ENCODE measurements at places on chromosomes 1 and 21.

DNA sequence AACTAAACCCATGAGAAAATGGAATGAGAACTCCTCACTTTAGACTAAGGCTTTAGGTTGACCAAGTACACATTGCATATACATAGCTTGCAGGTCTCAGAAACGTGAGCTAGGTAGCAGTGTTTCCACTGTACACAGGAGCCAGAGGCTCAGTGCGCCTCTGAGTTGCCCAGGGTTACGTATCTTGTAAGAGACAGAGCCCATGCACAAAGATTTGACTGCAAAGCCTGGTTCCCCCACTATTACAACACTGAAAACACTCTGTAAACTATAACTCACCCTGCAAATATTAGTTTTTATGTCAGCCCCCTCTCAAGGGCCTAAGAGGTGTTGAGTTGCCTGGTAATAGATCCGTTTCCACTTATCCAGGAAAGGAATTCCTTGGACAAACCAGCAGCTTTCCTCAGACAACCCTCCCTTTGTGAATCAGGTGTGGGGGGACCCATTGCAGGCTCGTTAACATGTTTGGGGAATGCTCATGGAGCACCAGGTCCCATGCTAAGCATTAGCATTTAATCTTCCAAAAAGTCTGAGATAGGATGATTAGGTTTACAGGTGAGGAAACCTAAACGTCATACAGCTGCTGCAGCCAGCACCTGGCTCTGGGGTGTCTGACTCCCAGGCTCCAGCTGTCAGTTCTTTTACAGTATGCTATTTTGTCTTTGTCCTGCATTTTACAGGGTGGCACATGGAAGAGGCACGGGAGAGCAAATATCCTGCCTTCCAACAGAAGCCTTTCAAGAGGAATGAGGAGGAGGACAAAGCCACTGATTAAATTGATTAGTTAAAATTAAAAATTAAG is 25.7 kb downstream of the TENT5C start:
- DNase-seq, result no peak

- no peak for DNase-seq
These were observed 1.3 kb downstream of the PLD5 start for GRCh38 chr1:242522996-242523718.

- no peak for DNase-seq
These were observed 70.2 kb downstream of the IARS2 start for GRCh38 chr1:220164116-220164515.

DNA sequence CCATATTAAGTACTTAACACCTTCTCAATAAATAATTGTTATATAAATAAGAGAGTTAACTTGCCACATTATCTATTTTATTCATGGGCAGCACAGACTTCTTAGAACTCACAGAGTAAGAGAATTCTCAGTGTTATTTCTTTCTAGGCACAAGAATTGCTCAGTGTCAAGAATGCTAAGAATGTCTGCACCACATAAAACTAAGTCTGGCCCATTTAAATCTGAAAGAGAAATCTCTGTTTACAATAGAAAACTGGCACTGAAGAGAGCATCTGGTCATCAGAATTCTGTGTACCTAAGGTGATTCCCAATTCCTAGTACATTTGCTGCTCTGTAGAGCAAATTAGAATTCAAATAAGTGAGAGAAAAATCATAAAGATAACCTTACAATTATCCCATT is 3.8 kb downstream of the OR10K2 start:
- DNase-seq, result no peak

- no peak for DNase-seq
These were observed 29.7 kb downstream of the SERTAD4 start for GRCh38 chr1:210262167-210262896.

DNA sequence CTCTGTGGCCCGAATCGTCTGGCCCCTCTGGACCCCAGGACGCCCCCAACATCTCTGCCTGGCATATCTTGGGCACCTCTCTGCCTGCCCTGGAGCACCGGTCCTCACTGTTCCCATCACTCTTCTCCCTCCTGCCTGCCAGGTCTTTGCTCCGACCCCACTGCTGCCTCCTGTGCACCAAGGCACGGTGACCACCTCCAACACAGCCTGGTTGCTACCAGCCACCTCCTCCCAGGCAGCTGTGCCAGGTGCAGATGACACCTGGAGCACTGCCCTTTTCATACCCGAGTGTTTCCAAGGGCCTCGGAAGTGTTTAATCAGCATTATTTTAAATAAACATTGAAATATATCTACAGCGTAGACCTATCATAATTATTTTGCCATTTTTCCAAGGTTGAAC is 31.3 kb downstream of the PKNOX1 start:
- no peak for DNase-seq

GRCh38 chr1:154886281-154887015 is 16.4 kb upstream of the KCNN3 start:
- DNase-seq, result no peak

DNA sequence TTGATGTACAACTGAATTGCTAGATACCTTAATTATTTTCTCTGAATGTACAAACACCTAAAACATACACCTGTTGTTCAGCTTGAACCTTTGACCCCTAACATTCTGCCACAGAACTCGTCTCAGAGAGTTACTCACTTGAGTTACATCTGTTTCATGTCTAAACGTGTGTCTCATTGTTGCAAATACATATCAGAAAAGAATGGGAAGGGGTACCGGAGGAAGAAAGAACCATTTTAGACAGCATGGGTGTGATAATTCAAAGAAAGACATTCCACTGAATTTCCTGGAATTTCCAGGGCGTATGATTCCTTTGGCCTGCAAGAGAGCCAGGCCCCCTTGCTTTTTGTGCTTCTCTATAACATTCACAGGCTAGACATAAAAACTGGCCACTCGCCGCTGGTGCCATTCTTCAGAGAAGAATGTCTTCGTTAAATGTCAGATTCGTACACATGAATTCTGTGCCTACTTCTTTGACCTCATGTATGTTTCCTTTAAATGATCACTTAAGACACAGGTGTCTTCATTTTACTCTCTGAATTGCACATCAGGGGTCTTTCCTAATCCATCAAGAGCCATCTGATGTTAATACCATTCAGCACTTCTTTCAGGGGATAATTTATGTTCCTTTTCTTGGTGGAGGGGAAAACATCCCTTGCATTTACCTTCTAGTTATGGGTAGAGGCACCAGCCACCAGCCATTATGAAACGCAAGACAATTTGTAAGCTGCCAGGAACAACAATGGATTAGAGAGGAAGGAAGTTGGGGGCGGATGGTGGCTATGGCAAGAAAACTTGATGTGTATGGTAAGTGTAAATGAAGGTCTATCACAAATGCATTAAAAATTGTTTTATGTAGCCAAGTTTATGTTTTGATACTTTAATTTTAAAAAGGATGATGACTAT is 12.7 kb downstream of the ATF3 start:
- DNase-seq, result no peak

DNA sequence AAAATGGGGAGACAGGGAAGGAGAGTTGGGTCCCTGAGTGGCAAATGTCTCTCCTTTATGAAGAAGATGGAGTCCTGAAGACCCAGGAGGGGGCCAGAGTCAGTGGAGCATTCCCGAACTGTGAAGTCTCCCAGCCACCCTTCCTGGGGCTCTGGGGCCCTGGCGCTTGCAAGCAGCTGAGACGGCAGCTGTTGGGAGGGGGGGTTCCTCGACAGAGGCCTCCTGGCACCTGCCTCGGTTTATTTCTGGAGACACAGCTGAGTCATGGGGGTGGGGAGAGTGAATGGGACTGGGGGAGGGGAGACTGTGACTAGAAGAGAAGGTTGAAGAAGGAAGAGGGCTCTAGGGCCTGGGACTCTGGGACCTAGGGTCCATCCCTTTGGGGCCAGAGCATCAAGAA is 14.0 kb downstream of the NES start:
- DNase-seq, result no peak

DNA sequence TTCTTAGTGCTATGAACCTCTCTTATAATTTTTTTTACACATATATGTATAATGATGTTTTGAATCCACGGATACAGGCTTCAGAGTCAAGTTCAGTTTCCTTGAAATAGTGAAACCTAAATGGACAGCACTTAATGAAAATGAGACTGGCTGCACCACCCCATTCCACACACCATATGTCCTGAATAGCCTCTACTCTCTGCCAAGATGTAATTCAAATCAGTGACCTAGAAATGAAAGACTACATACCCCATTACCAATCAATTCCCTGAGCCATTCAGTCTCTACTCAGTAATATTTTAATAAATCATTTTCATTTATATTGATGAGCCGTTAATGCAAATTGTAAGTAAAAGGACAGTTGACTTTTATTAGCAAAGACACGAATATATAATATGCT is 614.9 kb upstream of the TMPRSS15 start:
- DNase-seq, result no peak

GRCh38 chr1:163745204-163745603 is 423.4 kb downstream of the NUF2 start:
- DNase-seq, result no peak

DNA sequence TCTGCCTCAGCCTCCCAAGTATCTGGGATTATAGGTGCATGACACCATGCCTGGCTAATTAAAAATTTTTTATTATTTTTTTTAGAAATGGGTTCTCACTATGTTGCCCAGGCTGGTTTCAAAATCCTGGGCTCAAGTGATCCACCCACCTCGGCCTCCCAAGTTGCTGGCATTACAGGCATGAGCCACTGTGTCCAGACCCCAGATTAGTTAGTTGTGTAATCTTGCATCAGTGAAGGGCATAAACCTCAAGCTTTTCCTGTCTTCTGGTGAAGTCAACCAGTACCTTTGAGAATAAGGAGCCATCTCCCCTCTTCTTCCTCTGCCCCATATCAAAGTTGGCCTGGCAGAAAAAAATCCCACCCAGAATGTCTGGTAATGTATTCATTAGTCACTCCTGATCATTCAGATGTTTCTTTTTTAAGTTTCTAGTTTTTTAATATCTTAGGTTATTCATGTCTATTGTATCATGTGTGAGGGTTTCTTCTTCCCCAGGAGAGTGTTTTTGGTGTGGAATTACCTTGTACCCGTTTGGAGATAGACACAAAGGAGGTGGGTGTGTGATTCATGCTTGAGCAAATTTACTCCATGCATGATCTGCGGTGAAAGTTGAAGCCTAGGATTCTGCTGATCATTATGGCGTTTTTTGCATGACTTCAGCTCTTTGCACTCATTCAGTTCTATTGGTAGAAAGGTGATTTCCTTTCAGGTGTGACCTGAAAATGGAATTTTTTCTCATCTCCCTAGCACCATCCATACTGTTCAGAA is 144.0 kb downstream of the FMN2 start:
- no peak for DNase-seq

- DNase-seq, result no peak
These were observed at the start of gene PTPRC for GRCh38 chr1:198638894-198639635. PTPRC (plus strand) TSS chr1:198639040; CDS start chr1:198639269, 229 bp downstream.

GRCh38 chr1:80993154-80993980 is 807.4 kb upstream of the ADGRL2 start:
- DNase-seq, result no peak

DNA sequence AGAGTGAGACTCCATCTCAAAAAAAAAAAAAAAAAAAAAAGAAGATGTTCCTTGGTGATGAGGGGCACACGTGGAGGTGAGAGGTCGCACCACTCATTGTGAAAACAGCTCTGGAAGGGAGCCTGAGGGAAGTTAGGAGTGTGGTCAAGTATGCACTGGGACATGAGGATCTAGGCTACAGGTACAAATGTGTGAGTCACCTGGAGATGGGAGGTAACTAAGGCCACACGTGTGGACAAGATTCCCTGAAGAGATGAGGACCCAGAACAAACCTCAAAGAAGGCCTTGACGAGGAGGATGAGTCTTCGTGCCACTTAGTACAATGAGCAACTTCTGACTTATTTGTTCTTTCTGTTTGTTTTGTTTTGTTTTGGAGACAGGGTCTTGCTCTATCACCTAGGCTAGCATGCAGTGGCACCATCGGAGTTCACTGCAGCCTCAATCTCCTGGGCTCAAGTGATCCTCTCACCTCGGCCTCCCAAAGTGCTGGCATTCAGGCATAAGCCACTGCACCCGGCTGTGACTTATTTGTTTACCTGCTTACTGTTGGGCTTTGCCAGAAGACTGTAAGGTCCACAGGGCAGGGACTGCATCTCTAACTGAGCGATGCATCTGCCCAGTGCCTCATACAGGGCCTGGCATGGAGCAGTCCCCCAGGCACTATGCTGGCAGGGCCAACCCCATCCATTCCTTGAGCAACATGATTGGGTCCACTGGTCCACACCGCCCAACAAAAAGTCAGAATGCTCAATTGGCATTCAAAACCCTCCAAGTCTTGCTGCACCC is 6.4 kb downstream of the ASAP3 start:
- DNase-seq, result no peak

DNA sequence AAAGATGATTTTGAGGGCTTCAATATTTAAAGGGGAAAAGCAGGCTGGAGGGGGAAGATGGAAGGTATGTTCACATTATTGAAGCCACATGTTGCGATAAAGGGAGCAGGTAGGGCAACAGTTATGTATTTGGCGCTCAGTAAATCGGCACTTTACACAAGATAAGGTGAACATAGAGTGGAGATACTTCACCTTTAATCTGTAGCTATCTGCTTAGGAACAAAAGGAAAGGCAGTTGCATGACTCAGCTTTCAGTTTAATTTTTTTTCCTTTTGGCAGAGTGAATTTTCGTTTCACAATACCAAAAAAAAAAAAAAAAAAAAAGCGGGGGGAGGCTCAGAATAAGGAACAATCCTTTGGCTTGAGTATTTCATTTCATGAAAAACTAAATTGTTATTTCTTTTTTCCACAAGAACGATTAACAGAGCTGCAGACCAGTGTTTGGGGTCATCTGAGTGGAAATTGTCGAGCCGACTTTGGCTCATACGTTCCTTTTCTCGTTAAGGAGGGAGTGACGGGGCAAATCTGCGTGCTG is 1.1 kb upstream of the COQ8A start:
- DNase-seq, result no peak

GRCh38 chr21:44006656-44007055 is 5.5 kb upstream of the TRAPPC10 start:
- DNase-seq, result no peak

- DNase-seq, result no peak
These were observed 573 bp downstream of the KLHL21 start for GRCh38 chr1:6601923-6602668.

DNA sequence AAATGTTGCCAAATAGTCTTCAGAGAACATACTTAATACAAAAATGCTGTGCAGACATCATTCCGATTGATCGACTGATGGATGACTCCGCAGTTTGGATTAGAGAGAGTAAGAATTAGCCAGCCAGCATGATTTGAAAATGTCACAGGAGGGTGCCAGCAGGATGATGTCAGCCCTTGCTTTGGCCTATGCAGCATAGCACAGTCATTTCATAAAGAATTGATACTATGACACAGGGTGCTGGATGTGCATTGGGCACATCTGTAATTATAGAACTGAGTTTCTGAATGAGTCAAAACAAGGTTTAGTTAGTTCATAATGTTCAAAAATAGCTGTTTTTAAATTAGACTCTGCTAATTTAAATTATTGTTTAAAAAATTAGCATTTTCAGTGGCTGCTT is 21.6 kb upstream of the TRAF5 start:
- no peak for DNase-seq

- no peak for DNase-seq
These were observed 956 bp upstream of the SCAF4 start for GRCh38 chr21:31732597-31733550.

- DNase-seq, result no peak
These were observed 881.5 kb downstream of the BRINP3 start for GRCh38 chr1:189596197-189596596.

- no peak for DNase-seq
These were observed 32.4 kb downstream of the SLC19A1 start for GRCh38 chr21:45509566-45510465.
